Right atrium auricular region (tissue), 2 donors: ENCODE measurements at places on chromosomes 11 and 22. TPM values are rescaled to one million over a fixed set of nuclear protein-coding genes. Genes with fewer than 3 reads are reported as not detected.

OR2AT4 gene
- not detected for total RNA-seq

MPEG1 gene
- 5.2 TPM for total RNA-seq

C11orf86 gene
- total RNA-seq: not detected

CALCA gene
- total RNA-seq: not detected

PKDREJ gene
- total RNA-seq: 0.07 TPM

VPS26B gene
- total RNA-seq: 24.9 TPM

CTSF gene
- 124 TPM for total RNA-seq

PHOX2A gene
- not detected for total RNA-seq

TUBGCP6 gene
- 22.1 TPM for total RNA-seq

GLYAT gene
- not detected for total RNA-seq

NCR3LG1 gene
- 3.6 TPM for total RNA-seq

DNA sequence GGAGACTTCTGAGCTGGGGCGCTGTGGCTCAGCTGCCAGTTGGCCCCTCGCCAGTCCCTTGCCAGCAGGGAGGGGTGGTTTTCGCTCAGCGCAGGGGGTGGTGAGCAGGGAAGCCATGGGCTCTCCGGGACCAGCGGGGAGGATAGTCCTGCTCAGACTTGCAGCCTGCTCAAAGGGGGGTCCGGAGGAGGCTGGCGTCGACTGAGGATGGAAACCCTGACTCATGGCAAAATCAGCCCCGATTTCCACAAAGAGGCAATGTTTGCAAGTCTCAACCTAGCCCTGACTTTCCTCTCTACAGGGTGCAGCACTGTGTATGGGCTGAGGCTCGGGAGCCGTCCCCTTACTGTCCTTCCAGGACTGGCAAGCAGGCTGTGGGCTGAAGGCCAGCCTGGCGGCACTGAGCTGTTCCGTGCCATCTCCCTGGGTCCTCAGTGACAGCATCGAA is 35.1 kb downstream of the FBLN1 start:
- DNase-seq: peak; percentile 89

DNA sequence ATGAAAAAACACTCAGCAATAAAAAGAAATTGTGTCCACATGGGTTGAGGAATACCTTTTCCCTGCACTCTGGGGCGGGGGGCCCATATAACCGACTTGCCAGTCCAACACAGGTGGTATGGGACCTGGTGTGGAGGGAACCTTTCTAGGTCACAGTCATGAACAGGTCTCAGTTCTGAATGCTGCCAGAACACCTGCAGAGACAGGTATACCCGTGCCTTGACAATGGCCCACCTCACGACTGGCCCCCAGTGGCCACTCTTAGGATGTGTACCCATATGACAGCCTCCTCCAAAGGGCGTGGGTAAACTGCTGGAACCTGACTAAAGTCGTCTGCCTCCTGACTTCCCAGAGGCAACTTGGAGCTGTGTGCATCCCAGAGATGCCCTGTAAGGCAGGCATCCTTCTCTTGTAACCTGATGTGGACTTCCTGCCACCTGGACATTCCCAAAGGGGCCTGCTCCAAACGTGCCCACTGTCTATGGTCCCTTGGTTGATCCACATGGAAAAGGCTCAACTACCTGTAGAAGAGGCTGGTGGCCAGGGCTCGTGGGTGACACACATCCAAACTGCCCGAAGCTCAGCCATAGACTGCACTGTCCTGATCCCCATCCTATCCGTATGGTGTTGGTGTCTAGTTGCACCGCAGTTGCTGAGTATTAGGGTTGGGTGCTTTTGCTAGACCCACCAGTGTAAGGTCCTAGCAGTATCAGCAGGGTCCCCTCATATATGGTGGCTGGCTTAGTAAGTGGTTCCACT is 859.3 kb downstream of the BRD1 start:
- DNase-seq: peak; percentile 34

- no peak for DNase-seq
These were observed 22.5 kb upstream of the KRTAP5-7 start for GRCh38 chr11:71504531-71504930.

DNA sequence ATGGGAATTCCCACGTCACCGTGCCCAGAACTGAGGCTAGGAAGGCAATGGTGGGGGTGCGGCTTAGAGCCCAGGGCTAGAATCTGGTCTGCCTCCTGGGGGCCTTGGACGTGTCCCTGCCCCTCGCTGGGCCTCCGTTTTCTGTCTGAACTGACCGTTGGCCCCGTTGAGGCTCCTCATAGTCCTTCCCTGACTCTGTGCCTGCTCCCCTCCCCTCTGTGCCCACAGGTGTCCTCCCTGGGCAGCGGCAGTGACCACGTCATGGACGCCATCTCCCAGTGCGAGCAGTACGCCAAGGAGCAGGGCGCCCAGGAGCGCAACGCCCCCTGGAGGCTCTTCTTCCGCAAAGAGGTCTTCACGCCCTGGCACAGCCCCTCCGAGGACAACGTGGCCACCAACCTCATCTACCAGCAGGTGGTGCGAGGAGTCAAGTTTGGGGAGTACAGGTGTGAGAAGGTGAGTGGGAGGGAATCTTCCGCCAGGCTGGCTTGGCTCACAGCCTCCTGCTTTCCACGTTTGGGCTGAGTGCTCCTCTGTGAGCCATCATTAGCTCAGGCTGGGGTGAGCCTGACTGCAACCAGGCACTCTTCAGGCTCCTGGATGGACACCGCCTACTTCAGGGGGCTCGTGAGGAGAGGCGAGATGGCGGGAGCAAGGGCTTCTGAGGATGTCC is 63.9 kb downstream of the MYO7A start:
- DNase-seq: no peak

DNA sequence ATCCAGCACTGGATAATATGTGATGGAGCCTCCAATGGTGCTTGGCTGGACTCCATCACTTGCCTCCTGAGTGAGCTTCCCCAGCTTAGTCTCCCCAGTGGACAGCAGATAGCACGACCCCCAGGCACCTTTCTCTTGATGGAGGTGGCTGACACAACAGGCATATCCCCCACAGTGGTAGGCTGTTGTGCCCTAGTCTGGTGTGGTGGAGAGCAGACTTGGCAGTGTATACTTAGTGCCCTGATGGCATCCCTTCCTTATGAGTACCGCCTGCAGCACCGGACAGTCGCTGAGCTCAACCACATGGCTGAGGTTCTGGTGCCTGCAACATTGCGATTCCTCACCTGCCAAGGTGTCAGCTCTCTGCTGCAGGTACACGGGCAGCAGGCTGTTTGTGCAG is 50.1 kb downstream of the DNHD1 start:
- no peak for DNase-seq

DNA sequence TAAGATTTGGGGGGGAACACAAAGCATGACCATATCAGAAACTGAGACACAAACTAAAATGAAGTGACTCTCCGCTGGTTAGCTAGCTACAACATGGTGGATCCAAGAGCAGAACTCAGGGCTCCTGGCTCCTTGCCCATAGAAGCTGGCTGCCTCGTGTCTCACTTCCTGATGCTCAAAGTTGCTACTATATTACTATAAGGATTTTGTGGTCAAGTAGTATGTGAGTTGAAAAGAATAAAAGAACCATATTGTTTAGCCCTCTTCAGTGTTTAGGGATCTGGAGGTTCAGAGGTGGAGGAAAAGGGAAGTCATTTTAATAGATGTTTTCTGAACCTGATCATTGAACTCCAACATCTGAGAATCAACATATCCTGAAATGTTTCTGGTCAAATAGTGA is 16.9 kb upstream of the SIK2 start:
- no peak for DNase-seq

GRCh38 chr11:124346311-124346955 is 26.4 kb upstream of the OR8D2 start:
- DNase-seq: no peak

GRCh38 chr22:37940698-37941376 is 12.6 kb downstream of the C22orf23 start:
- no peak for DNase-seq

GRCh38 chr22:45584621-45585436 is 82.1 kb downstream of the FBLN1 start:
- no peak for DNase-seq

- no peak for DNase-seq
These were observed 48.7 kb upstream of the LRRC4C start for GRCh38 chr11:41508121-41508520.

DNA sequence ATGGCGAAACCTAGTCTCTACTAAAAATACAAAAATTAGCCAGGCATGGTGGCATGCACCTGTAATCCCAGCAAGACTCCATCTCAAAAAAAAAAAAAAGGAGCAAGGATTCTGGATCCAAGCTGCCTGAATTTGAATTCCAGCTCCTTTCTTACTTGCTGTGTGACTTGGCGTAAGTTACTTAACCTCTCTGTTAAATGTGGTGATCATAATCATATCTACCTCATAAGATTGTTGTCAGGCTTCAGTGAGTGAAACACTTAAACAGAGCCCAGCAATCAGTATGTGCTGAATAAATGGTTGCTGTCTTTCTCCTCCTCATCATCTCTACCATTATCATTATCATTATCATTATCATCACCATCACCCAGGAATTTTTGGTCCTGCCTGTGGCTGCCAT is 2.7 kb downstream of the MB start:
- no peak for DNase-seq

- no peak for DNase-seq
These were observed 228.0 kb downstream of the AASDHPPT start for GRCh38 chr11:106305458-106305857.

DNA sequence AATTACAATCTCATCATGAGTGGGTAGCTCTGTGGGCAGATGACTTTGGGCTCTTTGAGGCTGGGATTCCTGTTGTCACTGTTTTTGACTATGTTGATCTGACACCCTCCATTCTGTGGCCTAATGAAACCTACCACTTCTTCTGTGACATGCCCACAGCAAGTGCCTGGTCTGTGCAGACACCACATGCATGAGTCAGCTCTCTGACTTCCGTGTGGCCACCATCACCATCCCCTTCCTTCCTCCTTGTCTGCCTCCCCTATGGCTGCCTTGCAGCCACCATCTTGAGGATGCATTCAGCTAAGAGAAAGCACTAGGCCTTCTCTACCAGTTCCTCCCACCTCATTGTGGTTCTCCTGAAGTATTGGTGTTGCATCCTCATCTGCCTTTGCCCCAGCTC is 15.3 kb upstream of the OR10V1 start:
- DNase-seq: no peak

- DNase-seq: no peak
These were observed 100.1 kb downstream of the MIAT start for GRCh38 chr22:26757496-26757895.

GRCh38 chr11:33443684-33444083 is 186.5 kb downstream of the HIPK3 start:
- no peak for DNase-seq

DNA sequence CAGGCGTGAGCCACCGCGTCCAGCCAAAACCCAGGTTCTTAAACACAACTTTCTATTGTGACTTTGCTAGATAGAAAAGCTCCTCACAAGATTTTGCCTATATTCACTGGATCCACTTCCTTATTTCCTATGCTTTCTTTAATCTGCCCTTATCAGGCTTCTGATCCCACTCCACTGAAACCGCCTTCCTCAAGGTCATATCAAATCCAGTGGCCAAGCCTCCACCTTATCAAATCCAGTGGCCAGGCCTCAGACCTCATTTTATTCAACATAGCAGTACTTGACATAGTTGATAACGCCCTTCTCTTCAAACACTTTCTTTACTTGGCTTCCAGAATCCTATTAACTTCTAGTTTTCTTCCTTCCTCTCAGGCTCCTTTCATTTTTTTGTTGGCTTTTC is 29.5 kb downstream of the DIXDC1 start:
- DNase-seq: no peak

DNA sequence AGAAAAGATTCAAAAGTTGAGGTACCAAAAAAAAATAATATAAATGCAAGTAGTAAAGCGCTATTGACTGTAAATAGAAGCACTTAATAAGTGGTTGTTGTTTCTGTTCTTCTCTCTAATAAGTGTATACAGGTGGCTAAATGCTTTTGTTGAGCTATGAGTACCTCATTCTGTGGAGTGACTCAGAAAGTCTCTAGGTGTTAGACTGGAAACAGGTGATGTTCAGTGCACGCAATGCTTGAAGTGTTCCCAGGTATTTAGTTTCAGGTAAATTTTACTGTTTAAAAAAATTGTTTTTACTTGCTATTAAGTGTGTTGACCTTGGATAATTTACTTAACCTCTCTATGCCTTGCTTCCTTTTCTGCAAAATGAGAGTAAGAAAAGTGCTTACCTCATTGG is 24.2 kb downstream of the POU2AF3 start:
- DNase-seq: no peak

GRCh38 chr11:75468534-75469340 is 35.7 kb upstream of the KLHL35 start:
- DNase-seq: peak; percentile 69

GRCh38 chr11:116981266-116981885 is 116.9 kb downstream of the SIK3 start:
- DNase-seq: no peak
